ENCODE measurements at places on chromosomes 7 and 10.

DNA sequence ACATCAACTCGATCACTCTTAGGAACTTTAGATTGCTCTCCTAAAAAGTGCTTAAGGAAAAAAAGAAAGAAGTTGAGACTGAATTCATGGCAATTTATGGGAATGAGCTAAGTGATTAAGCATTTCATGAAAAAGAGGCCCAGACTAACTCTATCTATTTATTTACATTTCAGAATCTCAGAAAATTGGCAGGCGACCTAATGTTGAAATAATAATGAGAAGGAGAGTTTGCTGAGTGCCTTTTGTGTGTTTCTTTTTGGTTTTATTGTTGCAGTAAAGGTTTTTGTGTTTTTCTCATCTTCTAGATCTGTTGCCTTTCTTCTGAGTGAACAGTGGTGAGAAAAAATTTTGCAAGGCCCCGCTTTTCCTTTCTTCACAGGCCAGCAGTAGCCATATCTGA, 3.8 kb downstream of the GRK5 start:
- no peak for DNase-seq

DNA sequence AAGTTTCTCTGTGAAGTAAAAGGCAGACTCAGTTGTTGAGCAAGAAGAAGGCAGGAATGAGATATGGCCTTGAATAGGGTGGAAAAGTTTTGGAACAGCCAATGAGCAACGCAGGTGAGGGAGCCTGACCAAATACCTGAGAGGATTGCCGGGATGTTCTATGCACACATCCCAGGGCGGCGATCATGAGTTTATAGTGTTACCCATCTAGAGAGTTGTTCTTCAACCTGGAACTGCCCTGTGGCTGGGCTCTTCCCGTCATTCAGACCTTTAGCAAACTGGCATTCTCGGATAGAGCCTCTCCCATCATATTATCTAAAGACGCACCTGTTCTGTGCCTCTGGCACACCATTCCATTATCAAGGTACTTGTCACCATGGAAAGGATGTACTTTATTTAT, 103.0 kb upstream of the KIF5B start:
- DNase-seq, result no peak

- DNase-seq, result no peak
Observed at GRCh38 chr10:11162828-11163599, 145.3 kb downstream of the CELF2 start.

DNA sequence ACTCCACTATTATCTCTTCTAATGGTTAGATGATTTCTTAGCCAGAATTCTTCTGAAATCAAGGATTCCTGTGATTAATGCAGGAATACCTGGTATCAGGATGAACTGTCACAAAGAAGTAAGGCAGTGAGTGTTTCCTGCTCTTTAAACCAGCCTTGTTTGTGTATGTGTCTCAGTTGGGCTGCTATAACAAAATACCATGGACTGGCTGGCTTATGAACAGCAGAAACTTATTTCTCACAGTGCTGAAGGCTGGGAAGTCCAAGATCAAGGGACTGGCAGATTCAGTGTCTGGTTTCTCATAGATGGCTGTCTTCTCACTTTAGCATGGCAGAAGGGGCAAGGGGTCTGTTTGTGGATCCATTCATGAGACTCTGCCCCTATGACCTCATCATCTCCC, 42.7 kb downstream of the LRMDA start:
- DNase-seq, result no peak

GRCh38 chr10:126011995-126012394, 115.6 kb downstream of the FANK1 start:
- DNase-seq, result no peak

DNA sequence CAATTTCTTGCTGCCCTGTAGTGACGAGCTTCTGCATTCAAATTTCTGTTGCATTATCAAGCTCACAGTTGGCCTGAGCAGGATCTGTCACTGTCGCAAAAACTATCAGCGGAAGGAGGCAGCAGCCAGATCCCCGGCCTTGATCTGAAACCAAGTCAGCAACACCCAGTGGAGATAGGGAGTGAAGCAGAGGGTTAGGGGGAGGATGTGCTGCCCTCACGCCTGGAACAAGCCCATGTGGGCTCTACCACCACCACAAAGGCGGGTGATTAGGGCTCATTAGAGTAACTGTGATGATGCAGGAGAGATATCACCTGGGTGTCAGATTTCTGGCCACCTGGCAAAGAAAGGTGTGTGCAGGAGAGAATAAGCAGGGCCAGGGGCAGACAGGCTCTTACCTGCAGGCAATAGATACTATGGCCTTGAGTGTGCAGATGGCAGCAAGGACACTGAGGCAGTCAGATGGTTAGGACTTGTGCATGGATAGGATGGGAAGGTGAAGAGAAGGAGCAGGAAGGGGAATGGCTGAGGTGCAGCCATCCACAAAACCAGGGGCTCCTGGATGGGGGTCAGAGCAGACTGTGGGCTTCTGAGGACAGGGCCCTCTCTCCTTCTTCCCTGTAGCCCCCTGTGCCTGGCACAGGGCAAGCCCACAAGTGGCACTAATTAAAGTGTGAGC, 417.3 kb downstream of the RPS24 start:
- no peak for DNase-seq

DNA sequence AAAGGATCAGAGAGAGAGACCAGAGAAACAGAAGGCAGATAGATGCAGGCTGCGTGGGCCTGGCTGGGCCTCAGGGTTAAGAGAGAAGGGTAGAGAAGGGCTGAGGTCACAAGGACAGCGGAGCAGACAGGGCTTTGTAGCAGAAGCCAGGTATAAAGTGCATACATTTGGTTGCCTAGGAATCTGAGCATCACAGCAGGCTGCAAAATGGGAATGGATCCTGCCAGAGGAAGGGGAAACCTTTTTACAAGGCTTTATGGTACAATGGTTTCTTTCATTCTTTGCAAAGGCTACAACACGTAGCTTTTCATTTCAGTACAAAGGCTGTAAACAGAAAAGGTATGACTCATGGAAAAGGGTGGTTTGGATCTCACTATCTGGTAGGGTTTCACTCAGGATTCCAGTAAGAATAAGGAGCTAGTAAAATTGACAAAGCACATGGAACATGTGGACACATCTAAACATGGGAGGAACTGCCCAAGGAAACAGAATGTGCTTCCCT, 275.1 kb downstream of the DOCK4 start:
- no peak for DNase-seq

DNA sequence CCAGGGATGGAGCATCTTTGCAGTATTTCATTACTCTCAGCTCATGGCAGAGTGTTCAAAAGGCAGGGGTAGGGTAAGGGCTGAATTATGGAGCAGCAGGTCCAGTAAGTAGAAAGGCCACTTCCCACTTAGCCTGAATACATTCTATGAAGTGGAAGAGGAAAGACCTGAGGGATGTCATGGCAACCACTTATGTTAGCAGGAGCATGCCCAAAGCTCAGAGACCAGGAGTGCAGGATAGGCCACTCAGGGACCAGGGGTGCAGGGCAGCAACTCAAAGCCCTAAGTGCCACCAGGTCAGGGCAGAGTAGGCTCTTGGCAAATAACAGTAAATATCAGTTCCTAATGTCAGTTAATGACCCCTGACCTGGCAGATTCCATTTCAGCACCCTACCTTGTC, 3.6 kb downstream of the SRI start:
- DNase-seq, result peak; percentile 74

All from NCI-H187 treated with DMSO at 0.1 percent for 48 hours (cell line).